ENCODE measurements at places on chromosomes 7 and 10.
A peak's percentile ranks its signal among the peaks of the same experiment; 100 is the strongest.

DNA sequence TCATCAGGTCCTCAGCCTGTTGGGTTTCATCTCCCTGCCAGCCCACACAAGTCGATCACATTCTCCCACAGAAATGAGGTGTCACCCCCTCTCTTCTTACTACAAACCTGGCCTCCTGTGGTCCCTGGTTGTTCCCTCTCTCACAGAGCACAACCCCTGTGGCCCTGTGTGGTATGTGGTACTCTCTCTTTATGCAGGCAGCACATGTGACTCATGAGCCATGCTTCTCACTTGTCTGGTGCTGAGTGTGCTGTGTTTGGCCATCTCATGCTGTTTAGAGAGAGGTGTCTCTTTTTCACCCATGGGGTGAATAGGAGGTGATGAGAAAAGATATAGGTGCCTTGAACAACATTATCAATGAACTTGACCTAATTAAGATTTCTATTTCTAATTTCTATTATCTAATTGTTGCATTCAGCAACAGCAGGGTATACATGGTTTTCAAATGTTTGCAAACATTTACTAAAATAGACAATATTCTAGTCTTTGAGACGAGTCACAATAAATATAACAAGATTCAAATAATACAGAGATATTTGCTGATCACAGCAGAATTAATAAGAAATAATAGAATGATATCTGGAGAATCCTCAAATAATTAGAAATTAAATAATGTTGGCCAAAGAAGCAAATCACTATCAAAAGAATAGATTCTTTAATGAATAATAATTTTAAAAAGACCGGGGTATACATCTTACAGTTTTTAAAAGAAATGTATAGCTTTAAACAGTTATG lies 633.8 kb upstream of the IGFBP3 start:
- DNase-seq: no peak

- peak; percentile 34 for DNase-seq
These were observed 77.0 kb upstream of the NMT2 start for GRCh38 chr10:15245530-15245929.

GRCh38 chr7:123844712-123845219 lies at the start of gene HYAL4:
TSS of gene HYAL4 (plus strand) at chr7:123845169. CDS start at chr7:123868274, 23,105 bp downstream.
- no peak for DNase-seq

- DNase-seq: no peak
These were observed 10.4 kb downstream of the CHST3 start for GRCh38 chr10:71974489-71975021.

DNA sequence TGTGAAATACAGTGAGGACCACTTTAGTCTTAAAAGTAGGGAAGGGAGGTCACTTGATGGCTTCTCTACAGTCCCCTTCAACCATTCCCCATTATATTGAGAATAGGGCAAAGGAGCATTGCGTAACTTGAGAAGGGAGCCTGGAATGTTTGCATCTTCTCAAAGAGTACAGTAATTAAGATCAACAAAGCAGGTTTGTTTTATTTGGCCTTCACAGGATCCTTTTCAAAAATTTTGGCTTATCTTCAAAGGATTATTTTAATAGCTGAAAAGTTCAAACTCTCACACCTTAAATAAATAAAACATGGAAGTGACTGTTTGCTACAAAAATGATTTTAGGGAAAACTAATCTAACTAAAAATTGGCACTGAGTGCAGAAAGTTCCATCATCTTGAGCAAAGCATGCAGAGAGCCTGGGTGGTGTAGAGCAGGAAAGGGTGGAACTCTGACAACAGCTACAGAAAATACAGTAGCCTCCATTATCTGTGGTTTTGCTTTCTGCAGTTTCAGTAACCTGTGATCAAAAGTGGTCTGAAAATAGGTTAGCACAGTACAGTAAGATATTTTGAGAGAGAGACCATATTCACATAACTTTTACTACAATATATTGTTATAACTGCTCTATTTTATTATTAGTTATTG lies 214.0 kb downstream of the MDFIC start:
- no peak for DNase-seq

DNA sequence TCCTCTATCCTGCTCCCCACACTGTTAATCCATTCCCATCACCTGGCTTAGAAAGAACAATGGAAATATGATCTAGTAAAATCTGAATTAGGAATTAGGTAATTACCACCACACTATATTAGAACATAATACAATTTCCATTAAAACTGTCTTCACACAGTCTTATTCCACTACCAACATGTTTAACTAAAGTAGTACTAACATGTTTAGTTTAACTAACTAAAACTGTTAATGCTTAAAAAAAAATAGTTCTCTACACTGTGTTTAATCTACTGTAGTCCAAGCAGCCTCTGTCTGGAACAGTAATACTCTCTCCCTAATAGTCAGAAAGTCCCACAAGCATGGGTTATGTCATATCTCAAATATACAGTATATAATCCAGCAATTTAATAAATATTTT lies 150.8 kb downstream of the SGMS1 start:
- DNase-seq: no peak

- DNase-seq: peak; percentile 42
These were observed 46.1 kb downstream of the ZCCHC24 start for GRCh38 chr10:79399223-79399831.

GRCh38 chr10:2968401-2969058 lies 98.8 kb upstream of the PFKP start:
- DNase-seq: no peak

DNA sequence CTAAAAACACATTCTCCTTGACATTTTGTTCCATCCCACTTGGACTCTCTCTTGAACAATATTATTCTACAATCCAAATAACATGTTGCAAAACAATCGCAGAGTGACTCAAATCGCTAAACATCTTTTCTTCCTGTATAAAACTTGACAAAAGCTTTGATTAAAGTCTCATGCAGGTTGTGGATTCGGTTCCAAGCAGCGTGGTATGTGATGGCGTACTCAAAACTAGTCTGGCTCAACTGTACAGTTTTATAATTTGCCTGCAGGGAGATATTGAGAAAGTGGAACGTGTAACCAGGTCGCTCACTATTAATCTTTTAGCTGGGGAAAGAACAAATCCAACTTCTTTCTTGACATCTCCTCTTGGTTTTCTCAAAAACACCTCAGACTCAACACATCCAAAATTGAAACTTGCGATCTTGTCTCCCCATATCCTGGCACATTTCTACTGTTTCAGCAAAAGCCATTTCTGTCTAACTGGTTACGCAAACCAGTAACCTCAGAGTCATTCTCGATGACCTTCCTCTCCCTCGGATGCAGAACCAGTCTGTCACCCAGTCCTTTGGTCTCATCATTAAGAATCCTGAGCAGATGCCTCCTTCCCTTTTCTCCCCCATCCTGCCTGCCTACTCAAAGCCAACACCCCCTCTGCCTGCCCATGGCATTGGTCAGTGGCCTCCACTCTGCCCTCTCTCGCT lies 100.1 kb downstream of the CACNB2 start:
- DNase-seq: no peak

DNA sequence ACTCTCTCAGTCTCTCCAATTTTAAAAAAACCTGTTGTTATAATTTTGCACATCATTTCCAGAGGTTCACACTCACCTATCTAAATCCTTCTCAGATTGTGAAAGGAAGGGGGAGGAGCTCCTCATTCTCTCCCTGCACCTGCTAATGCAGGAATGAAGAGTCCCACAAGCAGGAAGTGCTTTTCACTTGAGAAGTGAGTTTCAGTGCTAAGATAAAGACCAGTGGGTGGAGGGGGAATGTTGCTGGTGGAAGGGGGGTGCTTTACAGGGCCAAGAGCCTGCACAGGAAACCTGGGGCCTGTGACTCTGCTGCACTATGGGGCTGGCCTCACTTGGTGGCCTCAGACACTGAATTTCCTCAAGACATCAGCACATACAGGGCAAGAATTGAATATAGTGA lies 176.4 kb downstream of the PTPN20 start:
- no peak for DNase-seq

DNA sequence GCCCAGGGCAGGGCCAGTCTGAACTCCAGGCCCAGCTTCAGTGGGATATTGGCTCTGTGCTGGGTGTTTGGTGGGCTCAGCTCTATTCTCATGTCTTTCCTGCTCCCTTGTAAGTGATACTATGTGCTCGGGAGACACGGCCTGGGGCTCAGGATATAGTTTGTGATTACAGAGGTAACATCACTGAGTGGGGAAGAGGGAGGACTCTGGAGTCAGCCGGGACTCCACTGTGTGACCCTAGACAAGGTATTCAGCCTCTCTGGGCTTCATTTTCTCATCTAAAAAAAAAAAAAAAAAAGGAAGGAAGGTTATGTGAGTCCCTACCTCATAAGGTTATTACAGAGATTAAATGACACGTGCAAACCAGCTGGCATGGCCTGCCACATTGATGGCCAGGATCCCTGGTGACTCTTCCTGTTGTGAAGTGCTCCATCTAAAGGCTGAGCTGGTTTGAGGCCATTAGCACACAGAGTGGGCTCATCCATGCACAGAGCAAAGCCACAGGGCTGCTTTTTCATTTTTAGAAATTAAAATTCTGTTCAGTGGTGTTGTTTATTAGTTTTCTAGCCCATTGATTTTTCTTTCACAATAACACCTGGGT lies 15.7 kb downstream of the SLC13A4 start:
- no peak for DNase-seq

DNA sequence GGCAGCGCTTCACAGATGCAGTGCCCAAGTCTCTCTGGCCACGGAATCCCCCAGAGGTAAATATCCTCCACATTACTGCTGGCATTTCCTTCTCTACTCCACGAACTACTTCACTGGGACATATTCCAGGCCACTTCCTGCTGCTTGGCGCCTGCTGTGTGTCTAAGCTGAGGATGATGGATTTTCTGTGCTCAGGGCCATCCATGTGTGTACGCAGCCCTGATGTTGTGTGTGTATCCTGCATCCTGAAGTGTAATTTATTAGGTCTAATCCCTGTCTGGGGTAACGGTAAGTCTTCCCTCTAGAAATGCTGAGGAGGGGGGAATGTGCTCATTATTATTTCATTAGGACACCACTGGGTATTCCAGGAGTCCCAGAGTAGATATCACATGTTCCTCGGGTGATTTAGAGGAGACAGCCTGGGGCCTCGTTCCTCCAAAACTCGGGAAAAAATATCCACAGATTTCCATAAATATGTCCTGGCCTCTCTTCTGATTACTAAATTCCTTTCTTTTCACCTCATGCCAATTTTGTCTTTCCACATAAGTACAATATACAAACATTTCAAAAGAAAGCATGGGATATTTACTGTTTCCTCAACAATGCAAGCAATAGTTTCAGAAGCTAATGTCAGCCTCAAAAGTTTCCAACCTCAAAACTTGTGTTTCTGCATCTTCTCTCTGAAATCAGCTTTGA lies 25.5 kb upstream of the HABP2 start:
- DNase-seq: no peak

Measured in SK-MEL-5 (cell line).